ENCODE measurements at places on chromosomes 1 and 21.

DNA sequence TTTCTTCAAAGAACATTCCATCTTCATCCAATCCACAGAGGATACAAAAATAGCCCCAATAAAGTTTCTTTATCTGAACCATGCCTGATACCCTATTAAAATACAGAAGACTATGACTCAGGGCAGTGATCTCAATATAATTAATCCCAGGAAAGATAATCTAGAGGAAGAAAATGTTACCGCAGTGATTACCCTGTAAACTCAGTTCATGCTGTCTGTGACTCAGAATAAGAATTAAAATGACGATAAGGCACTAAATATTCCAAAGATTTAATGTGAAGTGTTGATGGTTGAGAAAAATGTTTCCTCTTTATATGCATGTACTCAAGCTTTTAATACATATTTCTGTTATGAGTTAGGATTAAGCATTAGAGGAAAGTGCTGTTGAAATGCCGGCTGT, 88.6 kb upstream of the LYPLAL1 start:
- DNase-seq, result no peak

- DNase-seq, result no peak
Observed at GRCh38 chr1:92037400-92037799, 7.6 kb downstream of the EPHX4 start.

- no peak for DNase-seq
Observed at GRCh38 chr1:50959303-50959912, 659 bp downstream of the FAF1 start.

DNA sequence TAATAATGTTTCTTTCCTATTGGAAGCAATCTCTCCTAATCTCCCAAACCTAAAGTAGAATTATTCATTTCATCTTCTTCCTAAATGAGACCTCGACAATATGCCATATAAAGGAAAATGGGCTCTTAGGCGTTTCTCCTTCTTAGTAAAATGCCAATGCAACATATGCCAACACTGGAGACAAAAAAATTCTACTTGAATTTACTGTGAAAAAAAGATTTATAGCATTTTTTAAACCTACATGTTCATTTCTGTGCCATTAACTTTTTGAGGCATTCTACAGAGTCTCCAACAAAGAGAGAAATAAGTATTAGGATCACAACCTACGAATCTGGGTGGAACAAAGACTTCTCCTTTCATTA, 1.3 kb downstream of the WDR47 start:
- DNase-seq, result no peak

GRCh38 chr21:46116189-46116775, 18.4 kb downstream of the COL6A2 start:
- DNase-seq, result no peak

DNA sequence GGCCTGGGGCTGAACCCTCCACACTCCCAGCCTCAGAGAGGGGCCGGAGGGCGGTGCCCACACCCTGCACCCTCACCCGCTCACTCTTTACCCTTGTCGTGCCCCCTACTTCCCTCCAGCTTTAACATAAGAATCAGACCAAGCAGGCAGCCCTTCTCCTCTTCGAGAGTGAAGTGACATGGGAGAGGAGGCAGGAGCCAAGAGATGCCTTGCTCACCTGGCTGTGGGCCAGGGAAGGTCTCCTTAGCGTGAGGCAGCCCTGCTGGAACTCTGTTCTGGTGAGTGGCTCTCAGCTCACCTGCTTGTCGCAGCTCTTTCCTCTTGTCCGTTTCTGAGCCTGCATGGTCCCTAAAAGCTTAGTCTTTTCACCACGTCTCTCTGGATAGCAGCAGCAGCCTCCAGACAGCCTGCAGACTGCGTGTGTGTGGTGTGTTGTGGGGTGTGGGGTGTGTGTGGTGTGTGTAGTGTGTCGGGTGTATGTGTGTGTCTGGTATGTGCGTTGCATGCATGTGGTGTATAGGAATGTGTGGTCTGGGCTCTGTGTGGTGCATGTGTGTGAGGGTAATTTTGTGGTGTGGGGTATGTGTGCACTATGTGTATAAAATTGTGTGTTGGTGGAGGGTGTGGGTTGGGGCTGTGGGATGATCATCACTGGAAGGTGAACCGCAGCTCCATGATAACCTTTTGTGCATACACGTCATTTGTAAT, 86.7 kb downstream of the CCDC185 start:
- DNase-seq, result no peak

DNA sequence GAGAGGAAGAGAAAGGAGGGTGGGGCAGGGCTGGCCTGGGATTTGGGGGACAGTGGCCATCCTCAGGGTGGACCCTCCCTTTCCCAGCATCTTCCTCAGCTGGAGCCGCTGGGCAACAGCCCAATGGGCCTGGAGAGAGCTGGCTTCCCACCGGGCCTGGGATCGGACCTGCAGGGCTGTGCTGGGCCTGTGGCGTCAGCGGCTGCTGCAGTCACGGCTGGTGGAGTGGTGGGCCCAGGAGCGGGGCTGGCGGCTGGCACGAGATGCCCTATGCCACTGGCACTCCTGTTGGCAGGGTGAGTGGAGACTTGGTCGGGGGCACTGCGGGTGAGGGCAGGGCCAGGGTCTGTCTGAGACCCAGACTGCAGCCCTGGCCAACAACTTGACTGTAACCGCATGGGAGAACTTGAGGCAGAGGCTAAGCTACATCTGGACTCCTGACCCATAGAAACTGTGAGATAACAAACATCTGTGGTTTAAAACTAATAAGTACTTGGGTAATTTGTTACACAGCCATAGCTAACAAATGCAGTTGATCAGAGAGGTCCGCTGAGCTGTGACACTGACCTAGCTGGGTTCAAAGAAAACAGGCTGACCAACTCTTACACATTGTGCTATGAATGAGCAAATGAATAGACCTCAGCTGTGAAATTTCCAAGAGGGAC, 17.9 kb downstream of the C1orf167 start:
- DNase-seq, result no peak

DNA sequence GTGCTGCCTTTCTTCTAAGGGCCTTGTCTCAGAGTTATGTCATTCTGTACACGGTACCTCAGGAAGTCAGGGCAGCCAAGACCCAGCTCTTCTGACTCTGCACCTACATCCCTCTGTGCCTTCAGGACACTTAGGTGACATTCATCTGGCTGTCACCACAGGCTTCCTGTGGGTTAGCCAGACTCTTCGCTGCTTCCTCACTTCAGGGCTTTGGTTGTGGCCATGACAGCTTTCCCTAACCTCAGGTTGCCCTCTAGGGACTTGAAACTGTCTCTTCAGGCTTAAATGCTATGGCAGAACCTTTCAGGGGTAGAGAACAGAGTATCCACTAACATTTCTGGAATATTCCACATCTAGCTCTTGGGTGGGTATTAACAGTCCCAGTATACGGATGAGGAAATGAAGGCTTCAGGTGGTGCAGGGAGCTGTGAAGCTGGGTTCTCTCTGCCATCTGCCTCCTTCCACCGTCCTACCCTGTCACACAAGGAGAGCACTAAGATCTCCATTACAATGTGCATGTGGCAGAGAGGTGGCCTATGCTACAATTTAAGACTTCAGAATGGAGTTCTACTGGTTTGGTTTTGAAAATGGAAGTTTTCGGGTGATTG, 9.9 kb downstream of the TSSK3 start:
- no peak for DNase-seq

GRCh38 chr1:86151427-86151826, 5.1 kb downstream of the COL24A1 start:
- no peak for DNase-seq

DNA sequence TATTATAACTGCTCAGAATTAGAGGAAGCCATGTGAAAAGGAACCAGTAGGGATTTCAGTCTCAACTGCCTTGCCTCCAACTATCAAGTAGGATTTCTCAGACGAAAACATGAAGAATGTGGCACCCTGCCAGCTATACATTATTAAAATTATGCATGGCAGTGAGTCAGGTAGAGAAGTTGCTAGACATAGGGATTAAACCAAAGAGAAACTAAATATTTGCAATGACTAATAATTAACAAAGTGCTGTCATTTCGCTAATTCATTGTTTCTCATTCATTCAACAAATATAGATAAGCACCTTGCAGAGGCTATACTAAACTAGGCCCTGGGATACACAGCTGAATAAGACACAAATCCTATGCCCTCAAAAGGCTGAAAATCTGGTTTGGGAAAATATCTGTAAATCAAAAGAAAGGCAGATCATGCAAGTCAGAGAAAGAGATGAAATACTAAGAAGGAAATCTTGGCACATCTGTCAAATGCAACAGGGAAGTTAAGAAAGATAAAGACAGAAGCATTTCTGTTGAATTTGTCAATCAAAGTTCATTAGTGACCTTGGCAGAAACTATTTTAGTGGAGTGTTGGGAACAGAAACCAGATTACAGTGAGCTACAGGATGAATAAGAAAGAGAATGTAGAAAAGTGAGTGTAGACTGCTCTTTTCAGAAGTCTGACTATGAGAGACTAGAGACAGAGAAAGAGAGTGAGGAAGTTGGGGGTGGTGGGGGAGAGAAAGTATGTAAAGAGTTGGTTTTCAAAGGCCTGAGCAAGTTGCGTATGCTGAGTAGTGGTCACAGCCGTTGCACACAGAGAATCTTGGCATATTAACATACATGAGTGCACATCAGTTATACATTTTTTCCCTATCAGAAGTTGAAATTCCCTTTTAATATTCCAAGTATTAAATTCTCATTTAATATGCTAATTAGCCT, 14.7 kb upstream of the NBPF11 start:
- no peak for DNase-seq

DNA sequence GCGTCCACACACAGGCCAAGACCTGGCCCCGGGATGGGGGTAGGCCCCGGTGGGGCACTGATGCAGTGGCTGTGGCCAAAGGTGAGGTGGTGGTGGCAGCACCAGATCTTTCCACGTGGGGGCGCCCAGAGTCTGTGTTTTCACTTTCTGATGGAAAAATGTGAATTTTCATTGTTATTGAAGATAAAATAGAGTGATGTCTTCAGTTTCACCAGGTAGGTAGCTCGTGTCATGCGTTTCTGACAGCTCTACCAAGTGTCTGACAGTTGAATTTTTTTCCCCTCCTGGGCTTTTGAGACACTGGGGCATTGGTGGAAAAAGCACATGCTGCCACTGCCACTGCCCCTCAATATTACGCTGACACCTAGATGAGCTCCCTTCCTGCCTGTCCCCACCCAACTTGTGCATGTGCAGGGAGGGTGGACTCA, 40.0 kb upstream of the MAGOH start:
- DNase-seq, result no peak

DNA sequence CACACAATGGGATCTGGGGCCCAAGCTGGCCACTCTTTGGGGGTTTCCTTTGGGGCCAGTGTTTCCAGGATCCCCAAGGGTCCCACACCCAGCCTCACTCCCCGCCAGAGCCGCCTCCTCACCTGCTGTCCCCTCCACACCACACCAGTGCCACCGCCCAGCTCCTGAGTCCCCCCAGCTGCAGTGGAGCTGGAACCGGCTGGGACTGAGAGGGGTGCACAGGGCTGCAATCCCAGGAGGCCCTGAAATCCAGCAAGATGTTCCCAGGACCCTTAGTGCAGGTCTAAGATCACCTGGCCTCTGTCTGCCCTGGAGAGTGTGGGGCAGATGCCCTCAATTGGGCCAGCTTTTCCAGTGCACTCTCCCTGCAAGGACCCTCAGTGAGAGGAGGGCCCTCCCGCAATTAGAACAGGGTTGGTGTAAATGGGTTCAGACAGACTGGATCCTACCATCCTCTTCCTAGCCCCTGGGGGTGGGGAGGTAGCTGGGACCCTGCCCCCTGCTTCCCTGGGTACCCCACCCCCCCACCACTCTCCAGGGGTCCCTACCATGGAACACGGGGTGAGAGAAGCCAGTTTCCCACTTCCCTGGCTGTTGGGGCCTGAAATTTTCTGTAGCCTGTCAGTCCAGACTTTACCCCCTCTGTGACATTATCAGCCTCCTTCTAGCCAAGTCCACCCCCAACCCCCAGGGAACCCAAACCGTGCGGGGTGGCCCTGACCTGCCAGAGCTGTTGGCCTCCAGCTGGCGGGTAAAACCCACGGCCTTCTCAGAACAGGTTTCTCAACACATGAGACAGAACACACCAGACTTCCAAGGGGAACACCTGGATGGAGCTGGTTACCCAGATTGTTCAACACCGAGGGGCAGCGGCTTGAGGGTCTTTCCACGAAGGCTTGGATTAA, 7.0 kb downstream of the KRTAP10-12 start:
- DNase-seq, result no peak

DNA sequence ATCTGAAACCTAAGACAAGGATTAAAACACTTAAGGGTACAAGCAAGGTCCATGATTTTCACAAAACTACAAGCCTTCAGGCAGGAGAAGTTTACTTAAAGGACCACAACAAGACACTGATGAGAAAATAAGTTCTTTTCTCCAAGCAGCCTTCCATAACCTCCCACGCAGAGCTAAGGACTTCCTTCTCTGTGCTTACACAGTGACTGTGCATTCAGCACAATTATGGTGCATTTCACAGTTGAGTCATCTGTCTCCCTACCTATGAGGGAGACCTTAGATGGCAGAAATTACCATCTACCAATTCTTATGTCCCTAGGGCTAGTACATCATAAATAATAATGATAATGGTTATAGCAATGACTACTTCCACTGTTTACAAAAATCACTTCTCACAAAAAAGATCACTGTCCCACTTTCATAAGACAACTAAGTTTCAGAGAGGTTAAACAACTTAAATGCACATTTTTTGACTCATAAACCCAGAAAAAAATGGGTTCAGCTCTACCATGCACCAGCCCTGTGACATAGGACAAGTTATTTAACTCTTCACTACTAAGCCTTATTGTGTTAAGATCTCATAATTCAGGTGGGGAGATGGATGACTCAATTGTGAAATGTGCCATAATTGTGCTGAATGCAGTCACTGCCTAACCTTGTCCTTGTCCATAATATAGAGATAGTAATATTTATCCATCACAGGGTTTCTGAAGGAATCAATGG, 45.3 kb downstream of the TARBP1 start:
- no peak for DNase-seq

DNA sequence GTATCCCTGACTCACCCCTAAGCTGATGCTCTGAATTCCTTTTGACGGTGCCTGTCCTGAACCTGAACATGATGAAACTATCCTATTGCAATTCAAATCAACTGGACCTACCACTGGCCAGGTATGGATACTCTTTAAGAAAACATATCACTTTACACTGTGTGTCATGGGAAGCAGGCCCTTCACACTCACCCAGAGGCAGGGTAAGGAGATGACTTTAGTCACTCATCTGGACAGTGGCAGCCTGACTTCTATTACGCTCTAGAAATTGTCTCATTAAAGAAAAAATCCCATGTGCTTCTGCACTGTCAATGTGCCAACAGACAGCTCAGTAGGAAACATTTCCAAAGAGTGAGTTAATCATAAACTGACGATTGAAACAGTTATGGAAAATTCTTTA, 94.3 kb downstream of the VAV3 start:
- DNase-seq, result no peak

DNA sequence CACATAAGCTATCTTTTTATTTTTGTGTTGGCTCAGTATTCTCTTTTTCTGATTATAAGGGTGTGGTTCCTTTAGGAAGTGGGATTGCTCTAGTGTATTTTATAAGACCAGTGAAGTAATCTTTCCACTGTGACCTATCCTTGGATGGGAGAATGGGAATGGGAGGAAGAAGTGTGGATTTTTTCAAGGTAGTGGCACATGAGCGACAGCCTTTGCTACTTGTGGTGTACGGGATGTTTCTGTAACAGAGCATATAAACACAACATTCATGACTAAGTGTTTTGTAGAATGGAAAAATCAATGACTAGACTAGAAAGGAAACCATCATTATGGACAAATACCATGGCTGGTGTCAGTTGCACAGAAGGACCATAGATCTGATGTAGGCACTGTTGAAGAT, 209.6 kb downstream of the GIPC2 start:
- DNase-seq, result no peak

Data from right renal cortex interstitium (tissue), 3 donors.